HS-27A (cell line): ENCODE measurements at places on chromosomes 6 and 20.

DNA sequence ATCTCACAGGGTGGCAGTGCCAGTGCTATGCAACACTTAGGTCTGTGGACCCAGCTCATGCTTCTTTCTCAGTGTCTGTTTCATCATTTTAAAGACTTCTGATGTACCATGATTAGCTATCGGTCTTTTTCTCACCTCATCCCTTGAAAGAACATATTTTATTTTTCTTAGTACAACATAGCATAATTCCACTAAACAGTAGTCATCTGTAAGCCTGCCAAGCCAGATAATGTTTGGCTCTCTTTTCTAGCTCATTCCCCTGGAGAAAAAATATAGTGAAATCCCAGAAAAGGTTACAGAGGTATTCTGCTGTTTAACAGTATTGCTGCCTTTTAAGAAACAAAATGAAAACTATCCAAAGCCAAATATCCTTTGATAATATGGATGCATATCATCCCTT, 177.0 kb upstream of the MMS22L start:
- no peak for DNase-seq

GRCh38 chr6:32046450-32047083, 8.4 kb downstream of the CYP21A2 start:
- no peak for DNase-seq

DNA sequence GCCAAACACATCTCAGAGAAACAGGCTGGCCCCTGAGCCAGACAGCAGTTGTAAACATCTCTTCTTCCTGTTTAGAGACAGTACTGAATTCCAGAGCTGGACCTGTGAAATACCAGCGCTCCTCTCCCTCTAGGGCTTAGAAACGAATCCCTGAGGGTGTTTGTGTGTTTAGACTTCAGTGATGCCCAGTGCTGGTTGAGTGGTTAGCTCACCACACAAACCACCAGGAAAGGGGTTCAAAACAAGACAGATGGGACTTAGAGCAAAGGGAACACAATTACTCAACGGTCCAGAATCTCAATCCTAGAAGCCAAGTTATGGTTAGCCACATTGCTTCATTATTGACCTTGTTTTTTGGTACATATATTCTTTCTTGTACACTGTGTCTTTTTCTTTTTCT, 108.7 kb upstream of the TMEM170B start:
- DNase-seq: no peak

GRCh38 chr6:29509239-29509638, 21.5 kb upstream of the MAS1L start:
- DNase-seq: no peak

DNA sequence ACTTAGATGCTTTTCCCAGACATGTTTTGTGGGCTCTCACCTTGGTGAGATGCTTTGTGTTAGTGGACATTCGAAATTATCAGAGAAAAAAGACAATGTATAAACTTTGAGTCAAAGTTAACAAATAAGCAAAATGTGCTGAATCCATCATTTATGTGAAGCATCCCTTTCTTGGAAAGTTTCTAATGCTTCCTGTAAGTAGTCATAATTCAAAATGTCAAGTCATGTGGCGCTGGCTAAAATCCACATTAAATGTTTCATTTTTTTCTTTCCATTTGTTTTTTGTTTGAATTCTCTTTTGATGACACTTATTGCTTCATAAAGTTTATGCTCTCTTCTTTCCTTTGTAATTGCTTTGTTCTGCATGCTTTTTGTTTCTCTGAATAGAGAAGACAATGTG, 107.2 kb upstream of the CENPW start:
- DNase-seq: no peak

DNA sequence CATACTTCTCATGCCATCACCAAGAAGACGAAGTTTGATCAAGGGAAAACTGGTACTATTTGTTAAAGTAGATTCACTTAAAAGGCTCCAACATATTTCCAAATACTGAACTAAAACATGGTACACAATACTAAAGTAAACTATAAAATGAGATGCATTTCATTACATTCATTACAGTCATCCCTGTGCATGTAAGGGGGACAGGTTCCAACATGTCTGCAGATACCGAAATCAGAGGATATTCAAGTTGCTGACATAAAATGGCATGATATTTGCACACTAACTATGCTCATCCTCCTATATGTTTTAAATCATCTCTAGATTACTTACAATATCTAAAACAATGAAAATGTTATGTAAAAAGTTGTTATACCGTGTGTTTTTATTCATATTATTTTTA, 893.9 kb upstream of the MANEA start:
- no peak for DNase-seq

GRCh38 chr20:53841741-53842140, 228.7 kb downstream of the BCAS1 start:
- no peak for DNase-seq

- DNase-seq: no peak
Measured at GRCh38 chr20:6469695-6470094, 297.8 kb upstream of the BMP2 start.

DNA sequence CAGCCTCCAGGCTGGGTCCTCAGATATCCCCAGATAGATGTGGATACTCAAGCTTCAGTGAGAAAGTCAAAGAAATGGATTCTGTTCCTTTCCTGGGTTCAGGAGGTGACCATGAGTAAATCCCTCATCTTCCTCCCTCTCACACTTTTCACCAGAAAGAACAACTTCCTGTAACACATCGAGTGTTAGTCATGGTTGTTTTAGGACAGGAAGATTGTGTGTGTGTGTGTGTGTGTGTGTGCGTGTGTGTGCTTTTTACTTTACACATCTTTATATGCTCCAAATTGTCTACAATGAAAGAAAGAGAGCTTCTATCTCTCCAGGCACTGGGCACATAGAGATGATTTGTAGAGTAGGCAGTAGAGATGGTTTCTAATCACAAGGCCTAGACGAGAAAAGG, 139.9 kb downstream of the TBXT start:
- DNase-seq: no peak

- DNase-seq: no peak
Measured at GRCh38 chr6:166911248-166911677, 45.1 kb downstream of the RNASET2 start.

DNA sequence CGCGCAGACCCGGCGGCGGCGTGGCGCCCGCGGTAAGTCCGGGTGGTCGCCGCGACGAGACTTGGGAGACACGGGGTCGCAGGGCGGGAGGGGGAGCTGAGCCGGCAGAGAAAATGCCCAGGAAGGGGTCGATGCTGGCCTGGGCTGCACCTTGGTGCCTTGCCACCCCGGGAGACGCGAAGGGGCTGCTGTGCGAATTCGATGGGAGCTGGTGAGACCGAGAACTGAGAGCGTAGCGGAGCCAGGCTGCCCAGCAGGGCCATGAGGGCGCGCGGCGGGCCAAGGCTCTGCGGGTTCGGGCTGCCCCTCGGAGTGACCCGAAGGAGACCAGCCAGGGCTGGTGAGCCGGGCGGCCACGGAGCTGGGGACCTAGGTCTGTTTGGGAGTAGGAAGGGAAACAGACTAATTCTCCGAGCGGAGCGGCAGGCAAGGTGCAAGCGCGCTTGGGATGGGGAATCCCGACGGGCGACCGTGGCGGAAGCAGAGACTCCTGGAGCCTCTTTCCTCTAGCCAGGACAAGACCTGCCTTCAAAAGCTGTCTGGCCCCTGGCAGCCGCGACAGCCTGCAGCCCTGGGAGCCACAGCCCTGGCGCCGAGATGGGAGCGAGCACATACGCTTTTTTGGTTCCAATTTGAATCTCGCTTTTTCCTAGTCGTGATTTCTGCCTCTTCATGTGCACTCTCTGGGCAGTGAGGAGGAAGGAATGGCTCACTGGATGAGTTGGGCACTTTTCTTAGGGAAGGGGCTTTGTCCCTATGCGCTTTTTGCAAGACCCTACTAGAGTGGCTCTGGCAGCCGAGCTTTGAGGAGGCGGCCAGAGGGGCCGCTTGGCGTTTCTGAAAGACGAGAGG, 691 bp downstream of the SYNDIG1 start:
- no peak for DNase-seq

DNA sequence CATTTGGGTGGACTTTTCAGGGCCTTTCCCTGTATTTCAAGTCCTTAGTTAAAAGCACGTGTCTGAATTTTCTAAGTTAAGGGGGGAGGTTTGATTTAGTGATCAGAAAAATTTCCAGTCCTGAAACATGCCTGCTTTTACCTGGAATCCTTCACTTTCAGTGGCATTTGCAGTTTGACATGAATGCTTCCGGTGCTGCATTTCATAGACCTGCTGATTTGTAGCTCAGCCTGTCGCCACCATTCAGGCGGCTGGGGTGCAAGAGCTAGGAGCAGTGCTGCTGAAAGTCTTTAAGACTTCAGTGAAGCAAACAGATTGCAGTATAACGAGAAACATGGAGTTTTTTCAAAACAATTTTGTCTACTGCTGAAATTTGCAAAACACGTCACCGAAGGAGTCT, 14.0 kb downstream of the RPS6KA2 start:
- DNase-seq: no peak

GRCh38 chr20:24678351-24679106, 209.1 kb downstream of the SYNDIG1 start:
- DNase-seq: no peak

- no peak for DNase-seq
Measured at GRCh38 chr6:26613201-26613600, 16.4 kb downstream of the ABT1 start.

GRCh38 chr6:91267246-91267645, 680.4 kb upstream of the MAP3K7 start:
- DNase-seq: no peak

GRCh38 chr6:119241111-119241465, 108.5 kb downstream of the MAN1A1 start:
- no peak for DNase-seq
